ENCODE measurements at places on chromosomes 6 and 20.
A peak's percentile ranks its signal among the peaks of the same experiment; 100 is the strongest.

GRCh38 chr6:28212510-28213212 is 12.4 kb upstream of the ZSCAN9 start:
- DNase-seq = no peak

DNA sequence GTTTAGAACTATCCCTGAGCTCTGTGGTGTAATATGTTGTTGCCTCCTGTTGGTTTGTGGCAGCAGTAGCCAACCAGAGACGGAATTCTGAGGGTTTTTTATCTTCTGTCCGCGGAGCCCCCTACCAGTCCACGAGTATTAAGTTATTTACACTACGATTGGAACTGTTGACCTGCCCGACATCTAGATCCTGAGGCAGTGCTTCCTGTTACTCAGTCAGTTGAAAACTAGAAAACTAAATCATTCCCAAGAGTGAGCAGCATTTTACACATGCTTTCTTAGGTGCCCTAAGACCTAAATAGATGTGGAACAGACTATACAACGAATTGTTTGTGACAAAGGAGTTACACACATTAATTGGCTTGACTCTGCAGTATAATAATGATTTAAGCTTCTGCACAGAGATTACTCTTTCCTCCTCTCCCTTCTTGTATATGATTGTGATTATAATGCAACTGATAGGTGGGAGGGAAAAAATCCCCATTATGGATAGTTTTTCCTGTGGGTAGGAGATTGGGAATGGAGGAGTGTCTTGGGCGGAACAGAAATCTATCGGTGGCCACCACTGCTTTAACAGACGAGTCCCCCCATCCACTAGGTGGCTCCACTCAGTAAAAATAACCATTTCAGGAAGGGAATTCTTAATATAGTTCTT is 1.7 kb downstream of the LOC128125822 start:
- DNase-seq = peak; percentile 48

DNA sequence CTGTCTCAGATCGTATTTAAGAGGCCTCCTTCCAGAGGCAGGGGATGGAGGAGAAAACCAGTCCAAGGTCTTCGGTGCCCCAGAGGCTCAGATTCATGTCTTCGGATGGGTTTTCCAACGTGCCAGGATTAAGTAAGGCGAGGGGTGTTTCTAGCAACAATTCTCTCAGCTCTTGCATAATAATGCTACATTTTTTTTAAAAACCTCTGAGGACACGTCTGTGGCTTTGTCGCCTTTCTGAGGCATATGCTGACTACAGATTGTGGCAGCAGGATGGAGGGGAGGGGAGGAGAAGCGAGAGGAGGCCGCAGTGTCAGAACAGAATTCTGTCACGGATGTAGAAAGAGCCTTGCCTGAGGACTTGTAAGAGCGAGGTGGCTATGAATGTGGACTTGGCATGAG is 17.7 kb upstream of the CCDC167 start:
- DNase-seq = peak; percentile 78

GRCh38 chr20:49630396-49630951 is 62.5 kb upstream of the PTGIS start:
- DNase-seq = no peak

DNA sequence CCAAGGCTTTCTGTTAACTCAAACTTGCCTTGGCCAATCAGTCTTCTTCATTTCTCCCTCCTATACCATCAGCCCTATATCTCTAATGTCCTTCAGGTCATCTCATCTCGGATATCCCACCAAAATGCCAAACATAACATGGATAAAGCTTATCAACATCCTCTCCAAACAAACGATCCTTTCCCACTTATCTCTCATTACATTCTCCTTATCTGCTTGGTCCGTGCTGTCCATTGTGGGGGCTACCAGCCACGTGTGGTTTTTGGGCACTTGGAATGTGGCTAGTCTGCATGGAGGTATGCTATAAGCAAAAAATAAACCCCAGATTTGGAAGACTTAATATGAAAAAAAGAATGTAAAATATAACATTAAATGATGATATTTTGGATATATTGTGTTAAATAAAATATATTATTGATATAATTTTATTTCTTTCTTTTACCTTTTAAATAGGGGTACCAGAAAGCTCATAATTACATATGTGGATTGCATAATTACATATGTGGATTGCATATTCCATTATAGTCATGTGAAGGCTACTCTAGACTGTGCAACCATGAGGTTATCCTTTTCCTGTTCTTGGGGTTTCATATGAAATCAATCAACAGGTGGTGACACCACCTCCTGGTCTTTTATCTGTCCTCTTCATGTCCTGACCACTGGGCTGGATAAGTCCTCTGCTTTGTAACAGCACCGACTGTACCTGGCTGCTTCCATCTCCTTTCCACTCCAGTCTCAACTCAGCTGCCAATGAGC is 123.0 kb downstream of the CD83 start:
- no peak for DNase-seq

- no peak for DNase-seq
Measured at GRCh38 chr6:105192707-105193465, 13.1 kb upstream of the POPDC3 start.

DNA sequence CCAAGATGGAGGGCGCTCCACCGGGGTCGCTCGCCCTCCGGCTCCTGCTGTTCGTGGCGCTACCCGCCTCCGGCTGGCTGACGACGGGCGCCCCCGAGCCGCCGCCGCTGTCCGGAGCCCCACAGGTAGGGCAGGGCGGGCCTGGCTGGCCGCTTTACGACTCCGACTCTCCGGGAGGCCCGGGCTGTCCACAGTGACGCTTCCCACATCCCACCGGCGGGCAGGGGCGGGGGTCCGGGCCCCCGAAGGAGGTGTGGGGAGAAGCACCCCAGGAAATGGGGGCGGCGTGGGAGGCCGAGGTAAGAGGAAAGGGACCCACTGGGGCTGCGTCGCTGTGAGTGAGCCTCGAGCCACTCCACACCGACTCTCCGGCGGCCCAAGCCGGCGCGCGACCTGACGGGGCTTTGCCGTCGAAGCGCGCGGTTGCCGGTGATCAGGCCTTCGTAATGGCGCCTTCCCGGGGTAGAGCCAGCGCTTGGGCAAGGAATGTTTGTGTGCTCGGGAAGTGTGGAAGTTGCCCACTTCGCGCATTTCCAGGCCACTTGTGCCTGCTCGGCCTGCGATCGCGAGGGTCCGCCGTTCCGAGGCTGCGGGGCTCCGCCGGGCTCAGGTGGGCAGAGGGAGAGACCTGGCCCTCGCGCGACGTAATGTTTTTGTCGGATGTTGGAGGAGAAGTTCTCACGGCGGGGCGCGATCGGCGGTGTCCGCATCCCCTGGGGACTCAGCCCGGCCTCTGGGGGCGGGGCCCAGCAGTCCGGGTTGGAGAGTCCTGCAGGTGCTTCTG is 427 bp downstream of the GINM1 start:
- DNase-seq = peak; percentile 32

GRCh38 chr6:15194453-15194852 is 51.4 kb upstream of the JARID2 start:
- no peak for DNase-seq

- no peak for DNase-seq
Measured at GRCh38 chr6:163226836-163227485, 187.6 kb upstream of the QKI start.

- peak; percentile 89 for DNase-seq
Measured at GRCh38 chr6:26285143-26286134, 79.6 kb upstream of the BTN3A2 start.

DNA sequence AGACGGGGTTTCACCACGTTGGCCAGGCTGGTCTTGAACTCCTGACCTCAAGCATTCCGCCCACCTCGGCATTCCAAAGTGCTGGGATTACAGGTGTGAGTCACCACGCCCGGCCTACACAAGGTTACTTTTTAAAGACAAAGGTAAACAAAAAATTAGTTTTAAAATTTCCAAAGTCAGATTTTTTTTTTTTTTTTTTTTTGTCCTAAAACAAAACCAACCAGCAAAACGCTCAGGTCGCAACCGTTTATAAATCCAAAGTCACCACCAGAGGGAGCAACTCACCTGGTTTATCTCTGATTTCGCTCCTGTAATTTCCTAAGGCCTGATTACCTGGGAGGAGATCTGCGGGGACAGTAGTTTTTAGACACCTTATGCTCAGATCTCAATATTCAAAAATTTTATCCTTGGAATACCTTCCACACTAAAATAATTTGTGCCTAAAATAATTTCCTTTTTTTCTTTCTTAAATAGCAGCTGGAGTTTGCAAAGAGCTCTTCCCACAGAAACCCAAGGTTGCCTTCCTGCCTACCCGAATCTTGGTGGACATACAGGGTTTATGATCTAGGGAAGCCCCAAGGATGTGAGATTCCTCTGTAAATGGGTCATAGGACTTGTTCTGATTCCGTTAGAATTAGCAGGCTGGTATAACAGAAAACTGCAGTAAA is 19.8 kb upstream of the TREM1 start:
- DNase-seq = no peak

DNA sequence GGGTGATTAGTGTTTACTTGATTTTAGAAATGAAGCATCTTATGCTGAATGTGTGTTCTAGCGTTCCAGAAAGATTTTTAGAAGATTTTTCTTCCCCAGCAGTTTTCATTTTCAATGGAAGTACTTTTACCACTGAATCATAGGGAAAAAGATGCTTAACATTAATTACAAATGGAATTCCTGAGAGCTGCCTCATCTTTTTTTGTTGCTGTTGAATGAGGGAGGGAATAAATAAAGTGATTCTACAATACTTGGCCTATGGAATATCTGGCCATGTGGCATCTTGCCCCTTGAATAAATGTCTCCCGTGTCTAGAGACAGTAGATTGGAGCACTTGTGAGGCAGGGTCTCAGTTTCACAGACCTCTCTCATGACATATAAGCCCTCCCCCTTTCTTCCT is 44.1 kb upstream of the SLC22A1 start:
- DNase-seq = no peak

DNA sequence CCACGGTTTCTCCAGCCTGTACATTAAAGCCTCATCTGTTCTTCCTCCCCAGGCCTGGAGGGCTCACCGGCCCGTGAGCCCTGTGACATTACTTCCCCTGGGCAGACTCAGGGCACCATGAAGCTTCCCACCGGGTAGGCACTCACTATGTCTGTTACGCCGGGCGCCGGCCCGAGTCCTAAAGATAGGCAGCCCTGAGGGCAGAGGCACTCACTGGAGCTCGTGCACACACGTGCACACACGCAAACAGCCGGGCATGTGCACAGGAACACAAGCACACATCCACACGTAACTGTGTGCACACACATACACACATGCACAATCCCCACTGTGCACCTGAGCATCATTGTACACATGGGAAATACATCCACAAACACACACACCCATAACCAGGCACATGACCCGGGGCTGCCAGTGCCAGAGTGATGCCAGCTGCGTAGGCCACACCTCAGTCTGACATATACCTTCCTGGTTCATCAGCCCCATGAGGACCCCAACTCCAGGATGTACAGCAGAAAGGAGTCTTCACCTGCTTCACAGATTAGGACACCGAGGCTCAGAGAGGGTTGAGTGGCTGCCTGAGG is 83.7 kb downstream of the YTHDF1 start:
- DNase-seq = no peak

GRCh38 chr6:69887026-69887425 is 20.7 kb downstream of the COL19A1 start:
- no peak for DNase-seq

- no peak for DNase-seq
Measured at GRCh38 chr6:128731249-128732165, 151.4 kb upstream of the LAMA2 start.

- DNase-seq = peak; percentile 69
Measured at GRCh38 chr20:2005831-2006426, 12.1 kb upstream of the PDYN start.

DNA sequence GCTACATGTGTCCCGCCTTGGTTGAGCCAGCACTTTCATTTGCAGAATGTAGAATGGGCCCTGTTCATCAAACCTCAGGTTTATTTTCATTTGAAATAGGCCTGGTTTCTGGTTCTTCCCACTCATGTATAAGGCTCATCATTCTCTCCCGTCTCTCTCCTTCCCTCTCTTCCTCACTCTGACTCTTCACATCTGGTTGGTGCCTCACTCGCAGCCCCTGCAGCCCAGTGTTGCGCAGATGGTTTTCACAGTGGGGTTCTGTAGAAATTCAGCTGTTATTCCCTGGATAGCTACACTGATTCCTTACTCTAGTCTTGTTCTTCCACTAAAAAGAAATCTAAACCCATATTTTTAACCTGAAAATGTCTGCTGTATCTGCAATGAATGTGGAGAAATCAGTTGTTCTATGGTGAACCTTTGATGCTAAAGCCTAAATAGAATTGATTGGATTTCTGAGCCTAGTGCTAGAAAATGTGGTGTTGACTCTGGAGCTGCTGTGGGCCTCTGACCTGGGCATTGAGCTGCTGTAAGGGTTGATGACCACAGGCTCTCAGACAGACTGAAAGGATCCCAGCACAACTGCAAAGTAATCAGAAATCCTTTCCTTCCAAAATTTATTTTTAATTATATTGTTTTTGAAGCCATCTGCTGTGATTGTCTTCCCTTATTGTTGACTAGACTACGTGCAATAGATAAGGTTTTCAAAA is 150.3 kb downstream of the TMEM242 start:
- no peak for DNase-seq

DNA sequence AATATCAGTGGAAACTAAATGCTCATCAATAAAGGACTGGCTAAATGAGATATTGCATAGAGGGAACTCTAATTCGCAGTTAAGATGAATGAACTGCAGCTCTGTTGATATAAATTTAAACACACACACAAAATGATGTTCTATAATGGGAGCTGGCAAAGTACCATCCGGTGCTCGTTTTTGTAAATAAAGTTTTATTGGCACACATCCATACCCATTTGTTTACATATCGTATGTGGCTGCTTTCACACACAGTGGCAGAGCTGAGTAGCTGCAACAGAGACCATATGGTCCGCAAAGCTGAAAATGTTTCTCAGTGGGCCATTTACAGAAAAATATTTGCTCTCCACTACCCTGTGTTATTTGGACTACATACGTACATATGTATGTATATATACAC is 120.7 kb downstream of the EDN3 start:
- no peak for DNase-seq

- no peak for DNase-seq
Measured at GRCh38 chr20:58875541-58876134, 23.1 kb downstream of the GNAS start.

- no peak for DNase-seq
Measured at GRCh38 chr20:49349694-49350252, 71.9 kb upstream of the ZNFX1 start.

- no peak for DNase-seq
Measured at GRCh38 chr6:20866935-20867703, 332.9 kb downstream of the CDKAL1 start.

- DNase-seq = no peak
Measured at GRCh38 chr6:25934156-25934555, 3.7 kb upstream of the SLC17A2 start.

GRCh38 chr20:43838703-43839060 is 76.0 kb upstream of the TOX2 start:
- DNase-seq = no peak

- DNase-seq = no peak
Measured at GRCh38 chr6:32436186-32436585, 3.5 kb upstream of the HLA-DRA start.

- no peak for DNase-seq
Measured at GRCh38 chr6:41040101-41040939, 1.3 kb upstream of the UNC5CL start.

DNA sequence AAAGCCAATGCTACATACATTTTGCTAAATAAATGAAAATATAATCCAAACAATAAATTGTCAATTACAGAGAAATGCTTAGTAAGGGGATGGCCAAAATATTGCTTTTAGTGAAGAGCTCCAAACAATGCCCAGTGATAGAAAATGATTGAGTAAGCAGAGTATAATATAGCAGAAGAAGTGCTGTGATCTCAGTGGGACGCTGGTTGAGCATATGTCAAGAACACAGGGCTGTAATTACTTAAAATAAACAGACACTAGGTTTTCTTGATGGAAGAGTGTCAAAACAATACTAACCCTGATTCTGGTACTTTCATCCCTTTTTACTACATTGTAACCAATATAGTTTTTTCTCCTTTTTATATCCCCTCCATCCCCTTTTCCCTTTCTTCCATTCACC is 150.3 kb downstream of the GRIK2 start:
- DNase-seq = no peak

Data from T-cell (primary cell).